ENCODE measurements at places on chromosomes 7 and 10. TPM values are rescaled to one million over a fixed set of nuclear protein-coding genes. Genes with fewer than 3 reads are reported as not detected.
A peak's percentile ranks its signal among the peaks of the same experiment; 100 is the strongest.

The TM9SF3 gene
- 101 TPM for total RNA-seq

The SEMA3A gene
- 80.2 TPM for total RNA-seq

The EN2 gene
- total RNA-seq, result not detected

The CCDC3 gene
- total RNA-seq, result 1.4 TPM

The NANOS1 gene
- 0.09 TPM for total RNA-seq

The ASIC3 gene
- not detected for total RNA-seq

The CRPPA gene
- 2.0 TPM for total RNA-seq

DNA sequence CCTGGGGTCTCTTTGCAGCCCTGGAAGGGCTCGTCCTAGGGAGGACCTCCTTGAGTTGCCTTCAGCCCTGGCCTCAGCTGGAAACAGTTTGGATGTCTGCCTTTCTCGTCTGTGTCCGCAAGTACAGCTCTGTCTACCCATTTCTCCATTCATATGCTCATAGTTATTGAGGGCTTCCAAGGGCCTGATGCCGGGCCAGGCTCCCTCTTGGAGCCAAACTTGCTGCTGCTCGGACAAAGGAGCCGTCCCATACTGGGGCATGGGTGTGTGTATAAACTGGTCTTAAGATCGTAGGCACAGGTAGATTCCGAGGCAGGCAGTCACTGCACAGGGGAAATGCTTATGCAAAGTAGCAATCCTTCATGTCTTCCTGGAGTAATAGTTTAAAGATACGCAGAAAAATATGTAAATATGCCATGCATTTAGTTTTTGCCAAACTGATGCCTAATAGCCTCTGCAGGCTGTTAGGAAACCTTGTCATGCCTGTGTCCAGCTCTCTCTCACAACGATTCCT lies 117.0 kb upstream of the BTBD16 start:
- DNase-seq, result no peak

GRCh38 chr7:159209429-159209828 lies 64.8 kb upstream of the VIPR2 start:
- no peak for DNase-seq

DNA sequence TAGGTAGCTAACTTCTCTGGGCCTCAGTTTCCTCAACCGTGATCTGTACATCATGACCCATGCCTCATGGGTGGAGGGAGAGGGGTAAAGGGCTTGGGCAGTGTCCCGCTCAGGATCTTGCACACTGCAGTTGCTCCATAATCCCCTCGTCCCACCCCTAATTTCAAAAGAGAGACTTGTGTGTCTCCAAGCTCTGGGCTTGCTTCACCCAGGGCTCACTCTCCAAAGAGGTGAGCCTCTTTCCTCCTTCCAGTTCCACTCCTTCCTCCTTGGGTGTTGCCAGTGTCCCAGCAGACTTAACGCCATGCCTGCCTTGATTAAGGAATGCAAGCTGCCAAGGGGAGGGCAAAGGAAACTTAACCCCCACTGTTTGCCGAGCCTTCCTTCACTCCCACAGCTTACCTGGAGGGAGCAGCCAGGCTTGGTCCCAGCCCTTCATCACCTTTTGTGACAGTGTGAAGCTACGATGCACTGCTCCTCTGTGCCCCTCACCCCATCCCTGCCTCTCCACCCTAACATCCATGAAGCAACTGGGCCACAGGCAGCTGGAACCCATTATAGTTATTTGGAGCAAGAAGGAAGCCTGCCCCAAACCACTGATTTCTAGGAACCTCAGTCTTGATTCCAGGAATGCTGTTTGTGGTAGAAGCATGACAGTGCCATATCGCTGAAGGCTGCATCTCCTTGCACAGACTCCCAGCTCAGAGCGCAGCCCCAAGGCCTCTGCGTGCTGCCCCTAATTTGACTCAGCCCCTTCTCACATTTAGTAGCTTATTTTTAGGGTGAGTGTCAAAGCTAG lies 363.3 kb downstream of the TNS3 start:
- no peak for DNase-seq

- no peak for DNase-seq
Measured at GRCh38 chr7:94405506-94405905, 10.8 kb downstream of the COL1A2 start.

DNA sequence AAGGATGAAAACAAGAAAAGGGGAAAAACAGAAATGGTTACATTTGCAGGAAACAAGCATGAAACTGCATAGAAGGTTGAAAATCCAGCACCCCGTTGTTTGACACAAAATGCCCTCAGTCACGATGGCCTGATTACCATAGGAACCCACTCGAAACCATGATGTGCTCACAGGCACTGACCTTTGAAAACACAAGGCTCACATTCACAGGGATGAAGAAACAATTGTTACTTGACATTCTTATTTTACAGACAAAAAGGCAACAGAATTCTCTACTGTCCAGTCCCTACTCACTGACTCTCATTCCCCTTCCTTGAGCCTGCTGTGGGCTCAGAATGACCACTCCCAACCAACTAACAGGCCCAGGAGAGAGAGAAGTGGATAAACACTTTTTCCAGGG lies 131.4 kb upstream of the PDLIM1 start:
- no peak for DNase-seq

GRCh38 chr7:107045195-107045960 lies 873 bp downstream of the PRKAR2B start:
- peak; percentile 40 for DNase-seq

GRCh38 chr7:96531331-96531730 lies 178.3 kb downstream of the SEM1 start:
- DNase-seq, result no peak

DNA sequence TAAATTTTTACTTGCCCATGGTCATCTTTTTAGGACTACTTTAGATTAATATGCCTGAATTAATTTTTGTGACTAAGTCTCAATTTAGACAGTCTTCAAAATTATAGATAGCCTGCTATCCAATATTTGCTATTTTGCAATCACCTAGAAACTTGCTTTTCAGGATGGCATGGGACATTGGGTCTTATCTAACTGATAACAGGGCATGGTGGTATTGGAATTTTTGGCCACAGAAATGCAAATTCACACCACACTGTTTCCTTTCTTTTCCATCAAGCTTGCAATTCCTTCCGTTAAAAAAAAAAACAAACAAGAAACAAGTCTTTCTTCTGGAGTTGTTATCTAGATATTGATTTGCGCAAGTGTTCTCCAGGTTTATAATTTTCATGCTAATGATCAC lies 8.8 kb downstream of the ARL5B start:
- DNase-seq, result no peak

DNA sequence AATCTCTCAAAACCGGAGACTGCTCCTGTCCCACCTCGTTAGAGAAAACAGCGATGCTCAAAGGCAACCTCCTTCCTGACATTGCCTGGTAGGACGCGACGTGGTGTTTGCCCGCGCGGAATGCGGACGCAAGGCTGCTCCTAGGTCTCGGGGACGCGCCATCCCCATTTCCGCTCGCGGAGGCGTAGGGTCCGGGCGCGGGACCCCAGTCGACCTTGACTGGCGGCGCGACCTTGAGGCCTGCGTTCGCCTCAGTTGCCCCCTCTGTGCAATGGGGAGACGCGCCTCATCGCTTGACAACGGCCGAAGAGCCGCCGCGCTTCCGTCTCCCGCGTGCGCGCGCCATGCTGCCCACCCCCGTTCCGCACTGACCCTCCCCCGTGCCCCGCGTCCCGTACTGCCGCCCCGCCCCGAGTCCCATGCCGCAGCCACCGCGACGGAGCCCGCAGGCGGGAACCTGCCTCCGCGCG lies 412 bp upstream of the PPIA start:
- peak; percentile 58 for DNase-seq

- DNase-seq, result no peak
Measured at GRCh38 chr7:139426258-139427028, 57.0 kb downstream of the KLRG2 start.

- no peak for DNase-seq
Measured at GRCh38 chr10:79239275-79239779, 107.9 kb upstream of the PPIF start.

GRCh38 chr10:86733260-86733671 lies 23.2 kb upstream of the BMPR1A start:
- DNase-seq, result no peak

DNA sequence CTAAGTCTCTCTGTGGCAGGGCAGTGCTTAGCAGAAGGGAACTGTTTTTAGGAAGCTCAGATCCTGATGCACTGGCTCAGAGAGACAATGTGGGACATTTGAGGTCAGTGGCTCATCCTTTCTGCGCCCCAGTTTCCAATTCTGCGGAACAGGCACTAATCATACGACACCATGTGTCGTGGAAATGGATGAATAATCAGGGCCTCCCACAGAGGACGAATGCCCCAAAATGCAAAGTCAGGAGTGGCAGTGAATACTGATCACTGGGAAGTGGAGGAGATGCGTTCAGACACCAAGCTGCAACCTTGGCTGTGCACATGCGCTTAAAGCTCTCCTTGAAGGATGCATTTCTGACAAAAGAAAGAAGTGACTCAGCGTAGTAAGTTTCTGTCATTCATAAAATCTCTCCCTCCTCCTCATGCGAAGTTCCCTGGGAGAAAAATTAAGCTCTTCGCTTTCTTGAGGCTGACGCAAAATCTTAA lies 21.9 kb upstream of the ECHDC3 start:
- no peak for DNase-seq

DNA sequence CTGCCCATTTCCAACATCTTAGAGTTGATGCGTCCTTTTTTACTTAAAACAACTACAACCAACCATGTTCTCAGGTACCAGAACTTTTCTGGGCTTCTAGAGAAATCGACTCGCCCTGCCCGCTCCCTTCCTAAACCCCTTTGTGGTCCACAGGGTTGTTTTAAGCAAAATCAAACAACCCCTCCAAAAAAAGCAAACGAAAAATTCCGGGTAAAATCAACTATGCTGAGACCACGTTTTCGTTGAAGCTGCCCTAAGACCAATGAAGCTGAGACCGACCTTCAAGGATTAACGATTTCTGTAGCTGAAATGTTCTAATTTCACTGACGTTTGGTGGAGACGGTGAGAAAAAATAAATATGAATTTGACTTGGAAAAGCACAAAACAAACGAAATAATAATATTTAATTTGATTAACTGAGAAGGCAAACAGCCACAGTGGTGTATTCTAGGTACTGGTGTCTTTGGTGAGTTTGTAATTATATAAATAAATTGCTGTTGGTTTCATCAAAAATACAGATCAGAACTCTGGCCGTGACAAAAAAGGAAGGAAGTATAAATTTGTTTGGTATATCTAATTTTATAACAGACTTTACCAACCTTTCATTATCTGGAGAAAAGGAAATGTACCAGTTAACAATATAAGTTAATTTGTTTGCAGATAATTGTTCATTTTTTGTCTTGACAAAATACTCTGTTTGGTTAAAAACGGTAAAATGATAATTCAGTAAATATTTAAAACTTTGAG lies 4.7 kb upstream of the IGF2BP3 start:
- DNase-seq, result peak; percentile 33

GRCh38 chr7:48088559-48089045 lies 463 bp upstream of the UPP1 start:
- peak; percentile 93 for DNase-seq

DNA sequence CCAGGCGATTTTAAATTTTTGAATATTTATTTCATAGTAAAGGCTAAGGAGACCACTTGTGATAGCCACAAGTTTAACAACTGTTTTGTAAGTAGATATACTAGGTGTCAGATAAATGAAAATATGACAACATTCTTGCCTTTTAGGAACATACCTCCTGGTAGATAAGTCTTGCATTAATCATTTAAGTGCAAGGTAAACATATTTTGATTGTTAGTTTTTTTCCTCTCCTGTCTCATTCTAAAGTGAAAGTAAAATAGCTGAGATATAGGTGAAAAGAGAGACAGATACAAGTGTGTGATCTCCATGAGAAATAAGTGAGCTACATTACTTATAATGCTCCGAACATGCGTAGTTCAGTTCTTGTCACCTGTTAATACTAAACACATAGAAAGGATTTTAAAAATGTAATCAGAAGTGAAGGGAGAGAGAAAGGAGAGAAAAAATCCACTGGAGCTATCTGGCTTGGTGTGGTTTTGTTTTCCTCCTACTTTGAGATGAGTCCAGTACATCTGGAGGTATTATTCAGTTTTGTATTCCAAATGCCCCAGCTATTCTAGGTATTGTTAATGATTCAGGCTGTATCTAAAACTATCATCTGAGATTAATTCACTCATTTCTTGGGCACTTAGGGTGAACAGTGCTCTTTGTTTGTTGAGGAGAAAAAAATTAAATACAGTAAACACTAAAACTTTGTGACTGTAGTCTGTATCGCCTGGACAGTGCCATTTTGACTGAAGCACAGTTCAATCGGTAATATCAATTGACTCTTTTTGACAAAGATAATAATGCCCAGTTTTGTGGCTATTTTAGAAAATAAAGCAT lies 21.2 kb downstream of the GLCCI1 start:
- DNase-seq, result no peak

DNA sequence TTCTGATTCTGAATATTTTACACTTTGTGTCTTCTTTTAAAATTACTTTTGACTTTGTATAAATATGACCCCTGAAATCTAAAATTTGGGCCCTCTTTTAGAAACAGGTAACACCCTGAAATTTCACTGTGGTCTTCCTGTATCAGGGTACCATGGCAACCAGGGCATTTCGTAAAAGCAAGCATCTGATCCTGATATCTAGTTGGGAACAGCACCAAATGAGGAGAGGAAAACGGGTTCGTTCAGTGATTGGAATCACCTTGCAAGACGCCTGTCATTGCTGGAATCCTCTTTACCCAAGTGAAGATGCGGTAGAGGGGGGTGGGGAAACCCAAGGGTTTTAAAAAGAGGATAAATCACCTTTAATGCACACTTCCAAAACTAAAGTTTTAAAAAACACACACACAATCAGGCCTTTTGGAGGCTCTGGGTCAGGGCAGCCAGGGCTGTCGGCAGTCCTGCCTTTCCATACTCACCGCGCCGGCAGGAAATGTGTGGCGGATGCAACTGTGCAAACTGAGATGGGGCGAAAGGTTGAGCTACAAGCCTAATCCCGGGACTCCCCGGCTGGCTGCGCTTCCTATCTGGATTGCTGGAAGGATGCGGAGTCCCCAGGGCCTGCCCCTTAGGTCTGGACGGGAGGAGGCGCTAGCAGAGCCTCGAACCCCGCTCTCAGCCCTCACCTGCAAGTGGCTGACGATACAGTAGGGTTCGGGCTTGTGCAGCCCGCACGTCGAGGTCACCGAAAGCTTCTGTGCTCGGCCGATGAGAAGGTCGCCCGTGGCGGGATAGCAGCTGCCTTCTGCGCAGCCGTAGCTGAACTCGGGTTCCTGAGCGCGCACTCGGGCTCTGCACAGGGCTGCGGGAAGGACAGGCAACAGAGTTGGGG lies 1.8 kb downstream of the LAMB1 start:
- DNase-seq, result peak; percentile 99

DNA sequence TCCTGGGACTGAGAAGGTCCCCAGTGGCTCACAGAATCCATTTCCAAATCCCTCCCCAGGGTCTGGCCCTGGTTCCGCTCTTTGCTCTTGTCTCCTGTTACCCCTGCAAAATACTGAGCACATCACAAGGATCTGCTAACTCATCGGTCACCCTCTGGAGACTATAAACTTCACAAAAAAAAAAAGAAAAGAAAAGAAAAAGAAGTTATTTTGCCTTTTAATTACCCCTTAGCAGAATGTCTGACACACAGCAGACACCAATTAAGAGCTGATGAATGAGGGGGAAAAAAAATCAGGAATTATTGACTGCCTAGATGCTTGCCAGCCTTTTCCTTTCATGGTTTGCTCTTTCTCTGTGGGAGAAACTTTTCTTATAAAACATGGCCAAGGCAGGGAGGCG lies 578.7 kb downstream of the GRID1 start:
- no peak for DNase-seq

GRCh38 chr7:39433550-39433949 lies 132.7 kb upstream of the YAE1 start:
- no peak for DNase-seq
